ENCODE measurements at places on chromosomes 1 and 21.

GRCh38 chr21:41367301-41367944, 5.6 kb downstream of the MX2 start:
- DNase-seq: no peak

GRCh38 chr1:53549781-53550180, 90.6 kb downstream of the DMRTB1 start:
- DNase-seq: no peak

DNA sequence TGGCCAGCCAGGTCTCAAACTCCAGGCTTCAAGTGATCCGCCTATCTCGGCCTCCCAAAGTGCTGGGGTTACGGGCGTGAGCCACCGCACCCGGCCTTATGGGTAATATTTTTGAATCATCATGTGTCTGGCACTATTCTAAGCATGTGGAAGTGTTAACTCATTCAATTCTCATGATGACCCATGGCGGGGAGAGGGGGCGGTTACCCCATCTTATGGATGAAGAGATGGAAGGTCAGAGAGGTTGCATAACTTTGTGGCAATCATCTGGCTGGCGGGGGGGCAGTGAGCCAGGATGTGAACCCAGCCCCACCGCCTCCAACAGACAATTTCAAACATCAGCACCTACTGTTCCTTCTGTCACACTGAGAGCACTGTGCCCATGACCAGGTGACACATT, 11.5 kb upstream of the TAS1R2 start:
- DNase-seq: no peak

GRCh38 chr1:40868051-40868723, 6.0 kb upstream of the CITED4 start:
- peak; percentile 76 for DNase-seq

DNA sequence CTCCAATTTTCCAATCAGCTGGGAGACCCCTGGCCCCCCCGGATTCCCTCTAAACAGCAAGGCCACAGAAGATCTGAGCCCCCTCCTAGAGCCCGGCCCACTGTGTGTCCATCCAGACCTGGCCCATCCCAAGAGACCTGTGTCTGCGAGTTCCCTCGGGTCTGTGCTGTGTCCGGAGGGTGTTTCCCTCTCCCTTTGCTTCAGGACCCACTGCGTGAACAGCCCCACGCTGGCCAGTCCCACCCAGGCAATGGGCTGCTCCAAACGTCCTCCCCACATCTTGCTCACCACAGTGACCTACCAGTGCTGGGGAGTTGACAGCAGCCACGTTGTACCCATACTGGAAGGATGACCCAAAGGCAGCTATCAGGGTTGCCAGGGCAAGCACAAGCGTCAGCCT, 11.6 kb downstream of the SLC2A5 start:
- no peak for DNase-seq

DNA sequence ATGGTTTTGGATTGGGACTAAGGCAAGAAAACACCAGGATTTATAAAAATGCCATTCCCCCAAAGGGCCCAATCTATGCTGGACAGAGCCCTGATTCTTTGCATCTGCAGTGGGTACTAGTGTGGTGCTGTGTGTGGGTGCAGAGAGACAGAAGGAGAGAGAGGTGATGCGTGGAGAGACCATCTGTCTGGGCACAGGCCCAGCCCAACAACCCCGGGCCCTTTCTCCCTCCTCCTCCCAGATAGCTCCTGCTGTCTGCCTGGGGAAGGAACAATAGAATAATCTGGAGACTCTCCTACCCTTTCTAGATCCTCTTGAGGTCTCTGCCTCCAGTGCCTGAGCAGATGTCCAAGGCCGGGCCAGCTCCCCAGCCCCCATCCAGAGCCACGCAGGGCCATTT, 15.1 kb downstream of the KIAA1614 start:
- no peak for DNase-seq

DNA sequence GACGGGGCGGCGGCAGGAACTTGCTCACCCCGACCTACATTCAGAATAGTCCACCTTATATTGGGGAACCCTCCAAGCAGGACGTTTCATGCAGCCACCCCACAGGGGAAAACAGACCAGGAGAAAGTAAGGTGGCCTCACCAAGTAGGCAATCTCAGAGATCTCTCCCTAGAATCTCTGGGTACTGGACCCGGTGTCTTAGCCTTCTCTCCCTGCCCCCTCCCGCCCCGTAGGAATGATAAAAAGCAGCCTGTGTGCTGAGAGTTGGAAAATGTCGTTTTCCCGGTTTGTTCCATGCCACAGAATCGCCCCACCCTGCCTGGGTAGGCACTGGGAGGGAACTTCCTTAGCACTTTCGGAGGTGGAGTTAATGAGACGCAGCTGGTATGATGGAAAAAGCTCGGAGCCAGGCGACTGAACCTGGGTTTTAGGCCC, 789 bp upstream of the PTPN14 start:
- DNase-seq: peak; percentile 70

- DNase-seq: no peak
Observed at GRCh38 chr1:67348586-67349252, 41.0 kb downstream of the IL12RB2 start.

DNA sequence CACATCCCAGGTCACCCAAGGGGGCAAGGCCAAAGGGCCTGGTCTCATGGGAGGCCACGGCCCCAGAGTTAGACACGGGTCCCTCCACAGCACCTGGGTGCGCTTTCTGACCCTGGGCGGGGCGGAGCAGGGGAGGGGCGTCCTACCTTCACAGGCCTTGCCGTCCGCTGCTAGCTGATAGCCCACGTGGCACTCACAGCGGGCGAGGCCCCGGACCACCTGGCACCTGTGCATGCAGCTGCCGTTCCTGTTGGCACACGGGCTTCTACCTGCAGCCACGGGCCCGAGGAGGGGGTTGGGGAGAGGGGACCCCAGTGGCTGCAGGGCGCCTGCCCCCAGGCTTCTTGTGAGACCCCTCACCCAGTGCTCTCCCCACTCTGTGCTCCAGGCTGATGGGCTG, 59.9 kb downstream of the ARHGEF16 start:
- DNase-seq: no peak
